ENCODE measurements at places on chromosomes 4 and X.

DNA sequence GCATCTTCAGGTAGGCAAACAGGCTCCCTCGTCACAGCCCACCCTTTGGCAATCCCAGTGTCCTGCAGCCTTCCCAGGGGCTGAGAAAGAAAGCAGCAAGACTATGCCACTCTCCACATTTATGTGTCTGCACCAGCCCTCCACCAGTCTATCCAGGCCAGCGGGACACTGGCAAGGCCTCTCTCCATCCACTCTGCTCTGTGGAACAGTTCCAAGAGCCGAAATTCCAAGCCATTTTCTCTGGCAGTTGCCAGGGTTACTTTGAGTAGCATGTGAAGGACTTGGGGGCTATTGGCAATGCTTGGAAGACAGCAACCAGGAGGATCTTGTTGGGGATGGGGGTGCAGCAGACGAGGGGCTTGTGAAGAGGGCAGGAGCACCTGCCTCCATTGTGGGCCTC lies 52.1 kb downstream of the TSC22D3 start:
- no peak for DNase-seq

DNA sequence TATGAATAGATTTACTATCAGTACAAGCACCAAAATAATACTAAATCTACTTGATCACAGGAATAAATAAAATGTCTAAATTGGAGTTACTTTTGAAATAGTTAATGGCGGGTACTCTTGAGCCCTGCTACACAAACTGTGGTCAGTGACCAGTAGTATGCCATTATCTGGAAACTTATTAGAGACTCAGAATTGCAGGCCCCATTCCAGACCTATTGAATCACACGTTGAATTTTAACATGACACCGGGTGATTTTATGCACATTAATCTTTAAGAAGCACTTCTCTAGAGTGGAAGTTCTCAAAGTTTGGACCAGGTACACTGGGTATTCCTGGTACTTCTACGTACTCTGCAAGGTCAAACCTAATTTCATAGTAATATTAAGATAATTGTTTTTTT lies 660.0 kb upstream of the POU3F4 start:
- DNase-seq = no peak

DNA sequence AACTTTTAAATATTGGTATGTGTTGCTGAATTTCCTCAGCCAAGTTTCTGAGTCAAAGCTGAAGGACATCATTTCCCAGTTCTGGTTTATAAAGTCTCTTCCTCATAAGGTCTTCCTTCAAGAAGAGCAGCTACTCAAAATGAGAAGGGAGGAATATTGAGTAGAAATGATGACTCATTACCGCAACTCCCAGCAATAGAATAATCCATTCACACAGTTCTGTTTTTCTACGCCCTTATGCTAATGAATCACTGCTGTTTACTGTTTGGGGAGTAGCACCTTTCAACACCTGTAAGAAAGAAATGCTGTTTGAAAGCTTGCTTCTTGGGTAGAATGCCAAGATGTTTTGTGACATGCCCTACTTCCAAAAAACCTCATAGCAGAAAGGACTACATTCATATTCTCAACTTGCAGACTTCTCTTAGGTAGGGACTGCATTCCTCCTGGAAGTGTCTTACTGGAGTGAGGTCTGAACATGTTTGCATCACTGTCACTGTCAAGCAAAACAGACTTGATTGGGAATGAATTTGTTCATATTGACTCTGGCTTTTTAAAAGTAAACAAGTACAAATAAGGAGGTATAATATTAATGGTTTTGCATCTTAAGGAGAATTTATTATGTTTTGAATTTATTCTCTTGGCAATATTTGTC lies 147.2 kb upstream of the BANK1 start:
- DNase-seq = no peak

DNA sequence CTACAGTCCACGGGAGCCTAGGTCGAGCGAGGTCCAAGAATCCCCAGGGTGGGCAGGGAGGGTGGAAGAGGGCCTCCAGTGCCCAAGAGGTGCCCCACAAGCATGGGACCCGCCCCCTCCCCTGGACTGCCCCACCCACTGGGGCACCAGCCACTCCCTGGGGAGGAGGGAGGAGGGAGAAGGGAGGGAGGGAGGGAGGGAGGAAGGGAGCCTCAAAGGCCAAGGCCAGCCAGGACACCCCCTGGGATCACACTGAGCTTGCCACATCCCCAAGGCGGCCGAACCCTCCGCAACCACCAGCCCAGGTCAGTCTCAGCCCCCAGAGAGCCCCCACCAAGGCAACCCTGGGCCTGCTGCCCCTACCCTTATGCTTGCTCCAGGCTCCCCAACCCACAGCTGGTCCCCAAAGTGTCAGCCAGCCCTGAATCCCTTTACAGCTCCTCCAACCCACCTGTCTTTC lies at the start of gene GATA1:
TSS of gene GATA1 (plus strand) at position 250 of the 460 bp plus-strand sequence. CDS start 4,520 bp downstream, outside the sequence.
- no peak for DNase-seq

GRCh38 chr4:140351093-140352075 lies 22.1 kb upstream of the SCOC start:
- no peak for DNase-seq

- no peak for DNase-seq
These were observed 37.2 kb upstream of the USP9X start for GRCh38 chrX:41047878-41048534.

DNA sequence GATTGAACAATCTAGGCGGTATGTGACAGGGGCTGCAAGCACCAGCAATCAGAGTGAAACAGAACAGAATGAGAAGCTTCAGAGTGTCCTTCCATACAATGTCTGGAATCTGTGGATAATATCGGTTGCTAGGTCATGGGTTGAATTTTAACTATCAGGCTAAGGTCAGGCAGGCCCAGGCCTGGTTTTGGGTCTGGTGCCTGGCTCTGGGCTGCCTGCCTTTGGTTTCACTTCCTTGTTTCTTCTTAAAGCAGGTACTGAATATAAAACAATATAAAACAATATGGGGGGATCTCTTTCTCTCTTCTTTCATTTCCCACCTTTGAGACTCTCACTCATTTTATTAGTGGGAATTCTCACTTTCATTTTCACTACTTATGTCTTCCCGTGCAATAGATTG lies 962.0 kb downstream of the CCSER1 start:
- DNase-seq = no peak

DNA sequence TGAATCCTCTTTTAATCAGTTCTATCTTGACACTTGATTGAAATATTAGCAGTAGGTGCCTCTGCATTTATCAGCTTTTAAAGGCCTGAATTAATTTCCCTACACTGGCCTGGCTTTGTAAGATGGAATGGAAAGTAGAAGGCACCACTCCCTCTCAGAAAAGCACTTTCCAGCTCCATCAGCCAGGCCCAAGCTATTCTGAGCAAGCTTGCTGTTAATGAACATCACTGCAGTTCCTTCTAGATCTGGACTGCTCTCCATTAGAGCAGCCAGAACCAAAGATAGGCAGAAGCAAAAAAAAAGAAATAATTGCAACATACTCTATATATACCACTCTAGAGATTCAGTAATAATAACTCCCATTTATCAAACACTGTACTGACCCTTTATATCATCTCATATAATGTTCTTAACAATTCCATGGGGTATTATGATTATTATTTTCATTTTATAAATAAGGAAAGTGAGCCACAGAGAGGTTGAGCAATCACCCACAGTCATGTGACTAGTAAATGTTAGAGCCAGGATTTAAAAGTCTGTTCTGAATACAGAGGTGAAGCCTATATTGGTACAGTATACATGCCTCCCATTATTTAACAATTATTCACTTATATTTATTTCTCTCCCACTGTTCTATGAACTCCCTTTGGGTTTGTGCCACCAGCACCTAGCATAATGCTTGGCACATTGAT lies 39.4 kb upstream of the GPC3 start:
- no peak for DNase-seq

- DNase-seq = no peak
These were observed 20.2 kb downstream of the OFD1 start for GRCh38 chrX:13754765-13755164.

DNA sequence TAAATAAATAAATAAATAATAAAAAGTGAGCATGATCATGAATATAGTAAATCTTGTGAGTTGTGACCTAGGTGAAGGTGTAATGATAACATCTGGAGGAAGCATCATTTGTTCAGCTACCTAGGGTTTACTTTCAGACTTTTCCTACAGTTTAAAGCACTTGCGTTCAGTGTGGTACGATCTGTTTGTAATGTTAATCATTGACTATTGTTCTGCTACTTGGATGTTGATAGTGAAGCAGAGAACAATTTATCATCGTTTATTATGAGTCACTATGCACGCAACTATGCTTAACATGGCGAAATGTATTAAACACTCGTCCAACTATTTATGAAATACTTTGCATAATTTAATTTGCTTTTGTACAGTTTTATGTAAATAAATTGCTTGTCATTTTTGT lies 426.2 kb downstream of the PCDH7 start:
- DNase-seq = no peak

DNA sequence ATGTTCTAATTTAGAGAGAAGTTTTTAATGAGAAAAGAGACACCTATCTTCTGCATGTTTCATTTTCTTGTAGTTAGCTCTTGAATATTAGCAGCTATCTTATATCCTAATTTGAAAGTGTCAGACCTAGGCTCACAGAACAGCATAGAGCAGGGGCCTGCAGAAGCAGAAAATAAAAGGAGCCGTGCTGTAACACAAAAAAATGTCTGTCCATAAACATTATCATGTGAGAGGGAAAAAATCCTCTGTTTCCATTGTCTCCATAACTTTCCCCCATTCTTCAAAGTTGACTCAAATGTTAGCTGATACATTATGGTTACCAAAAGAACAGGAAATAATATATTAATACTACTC lies 329.2 kb upstream of the EPHA5 start:
- DNase-seq = no peak

DNA sequence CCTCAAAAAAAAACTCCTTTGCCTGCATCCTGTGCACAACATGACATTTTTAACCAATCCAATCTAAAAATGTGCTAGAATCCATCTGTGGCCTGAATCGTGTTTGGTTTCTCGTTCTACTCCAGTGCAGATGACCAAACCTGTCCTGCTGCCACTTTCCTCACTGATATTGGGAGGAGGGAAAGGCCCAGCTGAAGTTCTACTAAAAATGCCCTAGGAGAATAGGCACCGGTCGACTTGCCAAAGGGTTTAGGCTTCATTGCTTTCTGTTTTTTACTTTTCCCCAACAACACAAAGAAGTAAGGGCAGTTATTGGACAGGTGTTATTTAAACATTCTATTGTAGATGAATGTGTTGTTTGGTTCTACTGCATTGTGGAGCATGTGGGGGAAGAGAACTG lies 7.8 kb upstream of the FHDC1 start:
- no peak for DNase-seq

- no peak for DNase-seq
These were observed at the start of gene PRDM5 for GRCh38 chr4:120922381-120923206. TSS of gene PRDM5 (minus strand) at chr4:120922726. CDS start at chr4:120922608, 118 bp downstream.

DNA sequence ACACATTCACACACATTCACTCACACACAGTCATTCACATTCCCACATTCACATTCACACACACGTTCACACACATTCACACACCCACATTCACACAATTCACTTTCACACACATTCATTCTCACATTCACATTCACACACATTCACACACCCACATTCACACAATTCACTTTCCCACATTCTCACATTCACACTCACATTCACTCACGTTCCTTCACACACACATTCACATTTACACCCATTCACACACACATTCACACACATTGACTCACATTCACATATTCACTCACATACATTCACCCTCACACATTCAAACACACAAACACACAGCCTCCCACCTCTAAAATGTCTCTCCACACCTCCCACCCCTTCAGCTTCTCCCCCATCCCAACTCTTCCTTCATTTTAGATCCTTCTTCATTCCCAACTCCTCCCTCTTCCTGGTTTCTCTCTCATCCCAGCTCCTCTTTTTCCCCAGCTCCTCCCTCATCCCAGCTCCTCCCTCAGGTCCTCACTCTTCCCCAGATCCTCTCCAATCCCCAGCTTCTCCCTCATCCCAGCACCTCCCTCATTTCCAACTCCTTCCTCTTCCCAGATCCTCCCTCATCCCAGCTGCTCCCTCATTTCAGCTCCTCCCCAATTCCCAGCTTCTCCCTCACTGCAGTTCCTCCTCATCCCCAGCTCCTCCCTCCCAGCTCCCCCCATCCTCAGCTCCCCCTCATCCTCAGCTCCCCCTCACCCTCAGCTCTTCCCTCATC lies 111.0 kb downstream of the FAM53A start:
- no peak for DNase-seq

GRCh38 chr4:145882604-145883003 lies 56.0 kb downstream of the ZNF827 start:
- DNase-seq = no peak

GRCh38 chrX:124342174-124342867 lies 4.0 kb upstream of the SH2D1A start:
- no peak for DNase-seq

- DNase-seq = no peak
These were observed 1590.6 kb downstream of the PCDH18 start for GRCh38 chr4:135941671-135942070.

GRCh38 chr4:157564771-157565170 lies 344.2 kb downstream of the GRIA2 start:
- no peak for DNase-seq

DNA sequence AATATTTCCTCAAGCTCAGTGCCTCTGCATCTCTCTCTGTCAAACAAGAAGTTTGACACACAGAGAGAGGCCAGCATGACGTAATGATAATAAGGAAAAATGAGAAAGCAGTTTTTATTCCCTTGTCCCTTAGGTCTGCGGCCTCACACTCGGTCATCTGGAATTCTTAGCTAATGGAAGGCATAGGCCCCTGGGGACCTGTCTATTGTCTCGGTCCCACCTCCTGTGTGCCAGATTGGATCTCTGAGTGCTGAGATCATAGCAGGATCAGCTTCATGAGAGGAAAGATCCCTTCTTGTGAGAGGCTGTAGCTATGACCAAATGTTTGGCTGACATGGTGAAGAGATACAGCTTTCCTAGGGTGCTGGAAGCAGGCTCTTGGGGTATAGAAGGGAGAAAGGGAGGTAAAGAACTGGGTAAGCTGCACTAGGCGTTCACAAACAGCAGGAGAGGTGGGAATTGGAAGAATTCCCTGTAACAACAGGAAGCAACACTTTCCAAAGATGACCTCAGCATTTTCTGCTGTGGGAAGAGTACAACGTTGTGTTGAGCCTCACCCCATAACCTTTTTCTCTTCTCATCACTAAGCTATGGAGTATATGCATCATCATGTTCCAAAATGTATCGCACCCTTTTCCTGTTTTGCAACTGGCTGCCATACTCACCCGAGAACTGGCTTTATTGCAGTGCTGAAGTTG lies 20.2 kb downstream of the TMEM31 start:
- no peak for DNase-seq

DNA sequence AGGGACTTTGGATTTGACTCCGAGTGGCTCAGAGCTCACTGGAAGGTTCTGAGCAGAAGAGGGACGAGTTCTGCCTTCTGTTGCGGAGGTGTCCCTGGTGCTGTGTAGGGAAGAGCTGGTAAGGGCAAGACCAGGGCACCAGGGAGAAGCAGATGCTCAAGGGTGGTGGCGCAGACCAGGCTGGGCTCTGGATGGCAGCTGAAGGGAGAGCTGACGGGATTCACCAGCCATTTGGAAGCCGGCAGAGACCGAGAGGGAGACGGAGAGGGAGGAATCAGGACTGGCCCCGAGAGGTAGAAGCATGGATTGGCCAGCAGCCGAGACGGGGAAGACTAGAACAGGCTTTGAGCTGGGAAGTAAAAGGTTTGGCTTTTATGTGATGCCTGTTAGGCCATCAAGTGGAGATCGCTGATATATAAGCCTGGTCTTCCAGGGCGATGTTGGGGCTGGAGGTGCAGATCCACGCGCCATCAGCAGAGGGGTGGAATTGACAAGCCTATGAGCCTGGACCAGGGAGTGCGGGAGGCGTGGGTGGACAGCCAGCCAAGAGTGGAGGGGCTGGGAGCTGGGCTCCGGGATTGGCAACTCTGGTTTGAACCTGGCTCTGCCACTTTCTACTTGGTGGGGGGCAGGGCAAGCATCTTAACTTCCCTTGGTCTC lies 43.4 kb downstream of the ADRA2C start:
- no peak for DNase-seq

All from stimulated activated CD4-positive, alpha-beta T cell treated with anti-CD3 and anti-CD28 coated beads, Interleukin-2, amount 100 ng/mL, for 4 hours (primary cell).